ENCODE measurements at places on chromosomes 11 and 22.
A peak's percentile ranks its signal among the peaks of the same experiment; 100 is the strongest.

- no peak for DNase-seq
These were observed 55.0 kb downstream of the AP2A2 start for GRCh38 chr11:980438-981357.

GRCh38 chr11:47571895-47572294, 6.5 kb downstream of the PTPMT1 start:
- no peak for DNase-seq

- no peak for DNase-seq
These were observed 69.7 kb upstream of the NECTIN1 start for GRCh38 chr11:119798656-119799055.

DNA sequence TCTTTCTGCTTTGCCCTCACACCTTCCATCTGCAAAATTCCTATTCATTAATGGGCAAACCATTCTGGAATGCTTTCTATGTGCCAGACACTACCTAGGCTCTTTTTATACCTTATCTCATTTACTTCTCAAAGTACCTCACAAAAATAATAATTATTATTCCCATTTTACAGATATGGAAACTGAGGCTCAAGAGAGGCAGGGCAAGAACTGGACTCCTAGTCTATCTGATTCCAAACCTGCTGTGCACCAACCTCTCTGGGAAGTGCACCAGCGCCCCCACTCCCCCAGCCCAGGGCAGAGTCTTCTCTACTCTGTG, 826 bp upstream of the DGAT2 start:
- no peak for DNase-seq

DNA sequence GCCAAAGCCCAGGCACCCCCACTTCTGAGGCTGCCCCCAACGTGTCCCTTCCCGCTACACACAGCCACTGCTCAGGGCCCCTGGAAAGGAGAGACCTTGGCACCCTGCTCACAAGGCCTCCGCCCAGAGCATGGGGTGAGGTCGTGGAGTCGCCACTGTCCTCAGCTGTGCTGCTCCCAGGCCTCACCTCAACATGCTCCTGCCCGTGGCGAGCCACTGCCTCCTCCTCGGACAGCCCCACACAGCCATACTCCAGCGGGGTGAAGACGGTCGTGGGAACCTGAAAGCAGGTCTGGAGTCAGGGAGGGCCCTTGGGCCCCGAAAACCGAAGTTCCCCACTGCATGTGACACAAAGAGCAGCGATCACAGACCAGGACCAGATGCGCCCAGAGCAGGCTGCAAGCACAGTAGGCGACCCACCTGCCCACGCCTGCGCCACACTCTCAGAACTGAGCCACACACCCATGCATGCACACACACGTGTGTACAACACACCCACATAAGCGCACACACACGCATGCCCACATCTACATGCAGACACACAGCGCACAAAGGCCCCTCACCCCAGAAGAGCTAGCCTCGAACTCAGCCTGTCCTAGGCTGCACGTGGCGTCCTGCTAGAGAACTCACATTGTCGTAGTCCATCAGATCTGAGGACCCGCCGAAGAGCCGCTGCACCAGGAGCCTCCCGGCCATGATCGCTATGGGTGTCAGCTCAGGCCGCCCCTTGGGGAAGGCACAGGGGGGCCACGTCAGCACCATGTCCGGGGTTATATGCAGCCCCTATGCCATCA, 25.5 kb upstream of the GNB1L start:
- no peak for DNase-seq

DNA sequence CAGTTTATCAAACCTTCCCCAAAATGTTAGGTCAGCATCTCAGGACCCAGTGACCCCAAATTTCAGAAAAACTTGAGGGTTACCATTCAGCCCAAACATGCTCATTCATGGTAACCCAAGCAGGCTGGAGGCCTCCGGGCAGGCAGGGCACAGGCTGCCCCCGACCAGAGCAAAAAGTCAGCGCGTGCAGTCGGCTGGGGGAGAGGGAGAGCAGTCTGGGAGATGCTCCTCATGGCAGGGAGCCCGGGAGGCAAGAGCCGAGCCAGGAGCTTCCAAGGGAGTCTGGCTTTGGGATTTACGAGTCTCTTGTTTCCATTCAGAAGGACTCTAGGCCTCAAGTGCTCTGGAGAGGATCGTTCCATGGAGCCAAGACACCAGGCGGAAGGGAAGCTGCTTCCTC, 45.7 kb downstream of the RPUSD4 start:
- DNase-seq: no peak

DNA sequence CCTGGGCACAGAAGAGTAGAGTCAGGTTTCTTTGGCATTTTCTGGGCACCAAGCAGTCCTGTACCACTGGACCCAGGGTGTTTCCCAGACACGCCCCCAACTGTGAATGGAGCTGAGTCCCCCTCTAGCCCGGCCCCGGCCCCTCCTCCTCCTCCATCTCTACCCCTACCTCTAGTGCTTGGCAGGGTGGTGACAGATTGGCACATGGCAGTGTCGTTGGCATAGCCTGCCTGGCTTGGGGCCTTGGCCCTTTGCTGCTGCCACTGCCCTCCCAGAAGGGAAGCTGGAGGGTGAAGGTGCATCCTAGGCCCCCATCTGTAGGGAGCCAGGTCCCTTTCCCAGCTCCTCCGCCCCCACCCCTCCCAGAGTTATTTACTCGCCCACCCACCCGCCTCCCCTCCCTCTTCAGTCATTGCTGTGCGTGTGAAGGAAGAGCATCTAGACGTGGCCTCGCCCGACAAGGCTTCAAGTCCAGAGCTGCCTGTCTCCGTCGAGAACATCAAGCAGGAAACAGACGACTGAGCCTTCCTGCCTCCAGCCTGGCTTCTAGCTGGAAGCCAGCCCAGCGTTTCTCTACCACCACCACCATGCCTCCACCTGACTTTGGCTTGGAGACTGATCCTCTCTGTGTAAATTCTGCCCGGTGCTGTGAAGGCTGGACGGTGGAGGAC, 10.9 kb downstream of the CHADL start:
- no peak for DNase-seq

- DNase-seq: no peak
These were observed 217.9 kb downstream of the DSCAML1 start for GRCh38 chr11:117579161-117579560.

- no peak for DNase-seq
These were observed 92.7 kb downstream of the ETS1 start for GRCh38 chr11:128494418-128495332.

DNA sequence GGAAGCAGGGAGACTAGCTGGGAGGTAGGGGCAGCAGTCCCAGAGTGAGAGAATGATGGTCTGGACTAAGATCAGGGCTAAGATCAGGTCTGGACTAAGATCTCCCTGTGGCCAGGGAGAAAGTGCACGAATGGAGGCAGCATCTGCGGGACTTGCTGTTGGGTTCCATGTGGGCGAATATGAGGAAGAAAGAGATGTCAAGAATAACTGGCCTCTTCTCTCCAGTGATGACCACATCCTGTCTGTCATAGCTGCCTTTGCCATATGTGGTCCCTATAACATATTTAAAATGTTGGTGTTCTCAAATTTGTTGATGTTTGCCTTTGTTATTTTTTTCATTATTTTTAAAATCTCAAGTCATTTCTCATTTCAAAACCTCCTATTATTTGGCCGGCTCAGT, 27.4 kb upstream of the CXCR5 start:
- DNase-seq: no peak

DNA sequence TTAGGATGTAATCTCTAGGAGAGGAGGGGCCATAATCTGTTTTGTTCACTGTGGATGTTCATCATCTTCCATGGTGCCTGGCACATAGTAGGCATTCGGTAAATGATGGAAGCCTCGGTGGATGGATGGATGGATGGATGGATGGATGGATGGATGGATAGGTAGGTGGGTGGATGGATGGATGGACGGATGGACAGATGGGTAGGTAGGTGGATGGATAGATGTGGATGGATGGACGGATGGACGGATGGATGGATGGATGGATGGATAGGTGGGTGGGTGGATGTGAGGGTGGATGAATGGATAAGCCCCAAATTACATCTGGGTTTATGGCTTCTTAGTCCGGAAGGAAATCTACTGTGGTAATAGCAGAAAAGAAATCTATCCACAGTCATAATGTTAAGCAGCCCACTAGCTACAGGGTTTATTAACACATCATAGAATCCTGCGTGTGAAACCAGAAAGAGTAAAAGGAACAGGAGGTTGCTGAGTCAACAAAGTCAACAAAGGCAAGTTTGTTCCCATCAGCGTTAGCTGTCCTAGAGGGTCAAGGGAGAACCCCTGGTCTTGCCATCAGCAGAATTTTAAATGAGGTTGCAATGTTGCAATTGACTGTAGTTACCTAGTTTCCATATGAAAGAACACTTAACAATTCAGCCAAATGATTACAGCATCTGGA, 82.8 kb downstream of the C11orf91 start:
- DNase-seq: no peak

DNA sequence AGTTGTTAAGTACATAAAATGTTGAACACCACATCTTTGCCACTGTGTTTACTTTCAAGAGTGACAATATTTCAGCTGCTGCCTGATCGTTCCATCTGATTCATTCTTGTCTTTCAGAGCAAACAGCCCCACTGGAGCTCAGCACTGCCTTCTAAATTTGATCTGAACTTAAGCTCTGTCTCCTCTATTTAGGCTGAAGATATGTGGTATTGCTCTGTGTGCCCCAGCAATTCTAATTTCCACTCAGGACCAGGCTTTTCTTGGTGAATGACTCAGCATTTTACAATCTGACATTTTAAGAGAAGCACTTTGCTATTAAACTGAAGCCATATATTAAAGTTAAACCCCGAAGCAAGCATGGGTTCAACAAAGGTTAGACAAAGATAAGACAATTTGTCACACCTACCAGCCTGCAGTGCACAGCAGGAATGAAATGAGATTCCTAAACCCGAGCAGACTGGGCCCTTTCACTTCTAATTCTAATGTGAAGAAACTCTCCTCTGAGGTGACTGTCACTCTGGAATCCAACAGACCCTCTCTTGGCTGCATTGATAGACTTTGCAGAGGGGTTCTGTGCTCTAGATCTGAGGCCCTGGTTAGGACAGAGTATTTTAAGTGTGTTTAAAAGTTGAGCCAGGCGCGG, 41.7 kb upstream of the PLET1 start:
- no peak for DNase-seq

- no peak for DNase-seq
These were observed 94.5 kb upstream of the BLID start for GRCh38 chr11:122210367-122210997.

DNA sequence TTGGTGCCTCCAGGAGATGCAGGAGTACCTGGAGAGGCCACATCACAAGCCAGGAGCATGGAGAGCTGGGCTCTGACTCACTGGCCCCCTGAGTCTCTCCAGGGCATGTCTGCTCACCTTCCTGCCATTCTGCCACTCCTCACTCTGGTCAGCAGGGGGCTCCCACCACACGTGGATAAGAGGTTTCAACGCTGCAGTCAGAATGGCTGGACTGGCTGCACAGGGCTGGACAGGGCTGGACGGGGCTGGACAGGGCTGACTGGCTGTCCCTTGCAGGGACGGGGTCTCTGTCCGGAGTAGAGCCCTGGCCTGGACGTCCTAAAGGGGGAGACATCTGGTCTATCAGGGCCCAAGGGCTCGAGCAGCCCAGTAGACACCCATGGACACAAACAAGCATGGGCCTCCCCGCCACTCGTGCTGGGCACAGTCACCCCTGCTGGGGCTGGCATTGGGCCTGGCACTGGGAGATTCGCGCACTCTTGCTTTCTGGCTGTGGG, 34.6 kb downstream of the CYTH4 start:
- peak; percentile 14 for DNase-seq

DNA sequence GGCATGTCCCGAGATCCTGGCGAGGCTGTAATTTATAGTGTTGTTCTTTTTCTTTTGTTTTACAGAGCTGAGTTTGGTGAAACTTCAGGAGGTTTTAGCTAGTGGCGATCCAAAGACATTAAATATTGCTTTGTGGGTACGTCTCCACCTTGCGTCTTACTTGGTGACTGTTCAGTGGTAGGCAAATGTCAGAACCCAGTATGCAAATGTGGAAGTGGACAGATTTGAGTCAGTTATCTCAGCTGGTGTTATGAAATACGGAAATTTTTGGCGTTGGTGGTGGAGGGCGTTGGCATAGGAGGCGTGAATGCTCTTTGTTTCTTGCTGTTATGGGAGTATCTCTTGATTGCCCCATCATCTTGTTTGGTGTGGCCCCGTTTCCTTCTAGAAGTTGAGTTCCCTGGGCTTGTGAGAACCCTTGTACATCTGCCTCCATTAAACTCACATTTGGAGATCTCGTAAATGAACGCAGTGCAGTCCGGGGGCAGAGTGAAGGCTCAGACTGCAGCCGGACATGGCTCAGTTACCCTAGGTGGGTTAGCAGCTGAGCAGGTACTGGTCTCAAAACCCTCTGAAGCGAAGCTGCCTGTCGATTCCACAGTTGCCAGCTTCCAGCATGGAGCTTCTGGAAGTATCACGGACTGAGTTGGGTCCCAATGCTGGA, 39.9 kb downstream of the PTPRJ start:
- DNase-seq: no peak

GRCh38 chr11:47552056-47552565, 821 bp downstream of the CELF1 start:
- DNase-seq: no peak

GRCh38 chr22:36324414-36324813, 63.4 kb downstream of the MYH9 start:
- no peak for DNase-seq

DNA sequence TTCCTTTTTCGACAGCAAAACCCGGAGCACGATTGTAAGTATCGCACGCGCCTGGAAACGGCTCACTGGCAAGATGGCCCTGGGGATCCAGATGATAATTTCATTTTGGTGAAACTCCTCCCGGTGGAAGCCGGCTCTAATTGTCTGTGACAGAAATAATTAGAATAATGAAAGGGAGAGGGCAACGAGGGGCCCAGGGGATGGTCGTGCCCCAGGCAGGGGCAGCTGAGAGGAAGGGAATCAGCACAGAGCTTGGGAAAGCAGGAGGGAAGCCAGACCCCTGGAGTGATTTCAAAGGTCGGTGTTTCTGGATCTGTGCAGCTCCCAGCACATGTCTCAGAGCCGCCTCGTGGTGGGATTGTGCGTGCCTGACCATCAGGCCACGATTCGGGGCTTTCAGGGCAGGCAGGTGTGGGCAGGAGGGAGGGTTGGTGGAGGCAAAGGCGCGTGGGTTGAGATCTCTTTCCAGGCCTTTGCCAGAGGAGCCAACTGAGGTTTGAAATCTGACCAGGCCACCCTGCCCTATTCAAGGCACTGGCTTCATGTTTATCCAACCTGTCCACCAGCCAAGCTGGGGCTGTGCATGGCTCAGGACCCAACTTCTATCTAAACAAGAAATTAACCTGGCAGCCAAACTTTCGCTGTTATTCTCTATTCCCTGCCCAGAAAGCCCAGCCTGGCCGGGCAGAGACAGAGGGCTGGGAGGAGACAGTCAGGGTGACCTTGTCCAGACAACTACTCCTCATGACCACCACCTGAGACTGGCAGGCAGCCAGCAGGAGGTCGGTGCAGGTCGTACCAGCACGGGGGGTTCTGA, 27.8 kb downstream of the ANO1 start:
- DNase-seq: no peak

DNA sequence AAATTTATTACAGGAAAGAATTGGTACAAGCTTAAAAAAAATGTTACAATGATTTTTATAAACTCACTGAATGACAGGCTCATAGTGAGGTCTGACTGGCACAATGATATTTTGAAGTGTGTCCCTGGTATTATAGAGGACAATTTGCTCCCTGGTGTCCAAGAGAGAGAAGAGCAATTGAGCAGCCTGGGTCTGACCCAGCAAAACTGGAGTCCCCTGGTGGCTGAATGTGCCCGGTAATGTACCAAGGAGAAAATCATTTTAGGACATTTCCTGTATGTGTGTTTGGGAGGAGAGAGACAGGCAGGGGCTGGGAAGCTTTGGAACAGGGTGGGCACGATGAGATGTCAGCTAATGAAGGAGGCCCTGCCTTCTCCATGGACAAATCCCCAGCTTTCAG, 125.3 kb downstream of the APOL5 start:
- DNase-seq: no peak
